NCI-H187 (cell line): ENCODE measurements at places on chromosomes 7 and 10.

GRCh38 chr10:85311613-85312337 lies 983.4 kb downstream of the CCSER2 start:
- no peak for DNase-seq

- no peak for DNase-seq
Observed at GRCh38 chr10:50362547-50363125, 111.3 kb upstream of the ASAH2 start.

- DNase-seq, result no peak
Observed at GRCh38 chr7:86793136-86793535, 149.4 kb downstream of the GRM3 start.

- DNase-seq, result no peak
Observed at GRCh38 chr7:105222953-105223352, 165.8 kb downstream of the SRPK2 start.

DNA sequence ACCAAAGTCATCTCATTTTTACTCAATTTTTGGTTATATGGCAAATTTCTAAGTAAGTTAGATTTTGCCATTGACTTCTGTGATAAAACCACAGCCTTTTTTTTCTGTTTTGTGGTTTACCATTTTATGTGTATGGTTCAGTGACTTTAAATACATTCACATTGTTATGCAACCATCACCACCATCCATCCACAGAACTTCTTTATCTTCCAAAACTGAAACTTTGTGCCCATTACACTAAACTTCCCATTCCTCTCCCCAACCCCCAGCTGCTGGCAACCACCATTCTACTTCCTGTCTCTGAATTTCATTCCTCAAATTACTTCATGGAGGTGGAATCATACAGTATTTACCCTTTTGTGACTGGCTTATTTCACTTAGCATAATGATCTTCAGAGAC lies 280.4 kb upstream of the TCERG1L start:
- DNase-seq, result no peak
